Activated CD4-positive, CD25-positive, alpha-beta regulatory T cell (primary cell): ENCODE measurements at places on chromosomes 2 and 18.

DNA sequence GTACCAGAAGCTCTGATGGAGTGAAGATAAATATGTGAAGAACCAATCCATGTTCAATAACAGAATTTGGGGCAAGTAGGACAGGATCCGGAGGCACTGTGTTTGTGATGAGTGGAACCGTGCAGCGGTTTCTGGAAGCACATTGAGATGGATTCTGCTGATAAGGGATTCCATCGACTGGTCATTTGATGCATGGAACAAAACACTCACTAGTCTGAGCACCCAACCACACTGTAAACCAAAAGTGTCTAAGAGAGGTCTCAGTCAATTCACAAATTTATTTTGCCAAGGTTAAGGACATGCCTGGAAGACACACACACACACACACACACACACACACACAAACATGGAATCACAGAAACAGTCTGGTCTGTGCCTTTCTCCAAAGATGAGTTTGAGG, 459.5 kb downstream of the FBXO15 start:
- DNase-seq: no peak

DNA sequence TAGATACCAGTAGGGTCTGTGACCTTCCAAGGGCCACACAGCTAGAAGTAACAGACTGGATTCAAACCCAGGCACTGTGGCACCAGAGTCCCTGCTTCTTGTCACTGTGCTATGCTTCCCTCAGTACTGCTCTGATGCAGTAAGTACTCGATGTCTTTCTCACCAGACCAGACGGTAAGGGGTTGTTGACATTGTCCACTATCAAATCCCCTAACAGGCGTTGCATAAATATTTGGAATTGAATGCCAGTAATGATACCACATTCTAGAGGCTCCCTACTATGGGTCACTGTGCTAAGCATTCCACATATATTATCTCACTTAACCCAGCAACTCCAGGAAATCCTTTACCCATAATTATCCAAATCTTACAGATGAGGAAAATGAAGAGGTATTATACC, 223.1 kb downstream of the C1D start:
- no peak for DNase-seq

GRCh38 chr2:10235099-10235908, 67.4 kb upstream of the HPCAL1 start:
- no peak for DNase-seq

GRCh38 chr2:183162362-183162761, 38.1 kb downstream of the NUP35 start:
- DNase-seq: no peak

- DNase-seq: no peak
Observed at GRCh38 chr2:118720866-118721265, 126.6 kb downstream of the EN1 start.
